ENCODE measurements at places on chromosomes 13 and 19.

GRCh38 chr19:52094526-52095130 is 937 bp downstream of the ZNF841 start:
- ATAC-seq: no peak

DNA sequence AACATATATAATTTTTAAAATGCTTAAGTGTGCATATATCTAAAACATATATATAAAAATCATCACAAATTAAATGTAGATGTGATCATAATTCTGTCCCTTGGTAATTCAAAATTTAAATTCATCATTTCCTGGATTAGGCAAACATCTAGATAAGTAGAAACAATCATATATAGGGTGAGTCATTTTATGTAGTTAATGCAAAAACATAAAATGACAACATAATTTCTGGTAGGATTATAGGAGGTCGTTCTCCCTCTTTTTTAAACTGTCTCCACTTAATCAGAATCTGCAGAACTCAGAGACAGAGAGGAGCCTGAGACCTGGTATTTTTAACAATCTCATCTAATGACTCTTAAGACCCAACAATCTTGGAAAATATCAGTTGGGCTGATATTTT is 333.4 kb downstream of the KCTD12 start:
- no peak for ATAC-seq

DNA sequence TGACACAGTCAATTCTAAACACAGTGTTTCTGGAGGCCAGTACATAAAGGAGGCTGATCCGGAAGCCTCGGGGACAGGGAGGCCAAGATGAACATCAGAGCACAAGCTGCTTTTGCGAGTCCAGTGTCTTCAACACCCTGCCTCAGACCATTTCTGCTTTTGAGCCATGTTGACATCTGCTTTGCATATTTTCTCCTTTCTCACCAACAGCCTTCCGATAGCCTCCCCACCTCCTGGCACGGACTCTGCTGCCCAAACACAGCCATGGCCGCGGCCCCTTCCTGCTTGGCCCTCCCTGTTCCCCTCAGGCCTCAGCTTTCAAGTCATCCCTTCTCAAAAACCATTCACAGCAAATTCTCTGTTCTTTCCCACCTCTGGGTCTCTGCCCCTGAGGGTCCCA is 3.6 kb downstream of the LRRC25 start:
- ATAC-seq: no peak

- ATAC-seq: no peak
These were observed 108.5 kb downstream of the PAN3 start for GRCh38 chr13:28246891-28247290.

- peak; percentile 25 for ATAC-seq
These were observed 513 bp downstream of the MIER2 start for GRCh38 chr19:343941-344624.

- peak; percentile 2 for ATAC-seq
These were observed 790 bp upstream of the SUGT1 start for GRCh38 chr13:52651897-52652195.

Measured in activated CD4-positive, CD25-positive, alpha-beta regulatory T cell treated with anti-CD3 and anti-CD28 coated beads, Interleukin-2, amount 50 U/mL, for 24 hours (primary cell).